ENCODE measurements at places on chromosomes 5 and 9.
A peak's percentile ranks its signal among the peaks of the same experiment; 100 is the strongest.

GRCh38 chr5:173997331-173997730, 8.4 kb downstream of the C5orf47 start:
- DNase-seq = peak; percentile 22

DNA sequence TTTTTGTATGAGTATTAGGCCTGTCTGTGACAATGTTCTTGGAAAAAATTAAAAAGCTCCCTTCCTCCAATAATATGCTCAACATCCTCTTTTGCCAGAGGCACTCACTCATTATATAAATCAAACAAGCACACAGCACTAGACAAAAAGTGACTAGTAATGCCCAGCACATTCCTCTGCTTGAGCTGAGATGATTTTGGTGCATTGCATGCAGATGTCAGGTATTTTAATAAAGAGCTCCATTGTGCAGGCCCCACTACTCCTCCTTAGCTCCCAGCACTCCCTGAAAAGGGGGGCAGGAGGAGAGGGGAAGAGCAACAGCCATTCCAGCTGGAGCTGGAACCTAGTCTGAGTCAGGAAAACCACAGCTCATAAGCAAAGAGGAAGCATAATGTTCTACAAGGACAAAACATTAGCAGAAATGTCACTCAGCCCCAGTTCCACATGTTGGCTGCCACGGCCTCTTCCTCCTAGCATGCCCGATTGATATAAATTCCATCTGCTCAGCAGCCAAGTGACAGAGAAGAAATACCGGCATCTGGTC, 348.5 kb downstream of the BNC2 start:
- DNase-seq = no peak

DNA sequence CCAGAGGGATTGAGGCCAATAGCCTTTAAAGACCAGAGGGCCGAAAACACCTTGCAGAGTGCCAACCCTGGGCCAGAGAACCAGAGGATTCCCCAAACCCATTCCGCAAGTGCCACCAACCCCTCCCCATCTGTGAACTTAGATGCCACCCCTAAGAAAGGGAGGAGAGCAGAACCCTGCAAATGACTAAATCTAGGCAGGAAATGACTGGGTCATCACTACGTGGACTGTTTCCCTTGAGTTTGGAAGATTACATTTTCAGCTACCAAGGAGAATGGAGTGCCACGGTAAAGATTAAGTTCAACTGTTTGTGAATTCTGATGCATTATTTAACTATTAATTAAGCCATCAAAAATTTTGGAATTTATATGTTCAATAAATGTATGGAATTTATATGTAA, 142.8 kb downstream of the ENC1 start:
- no peak for DNase-seq

DNA sequence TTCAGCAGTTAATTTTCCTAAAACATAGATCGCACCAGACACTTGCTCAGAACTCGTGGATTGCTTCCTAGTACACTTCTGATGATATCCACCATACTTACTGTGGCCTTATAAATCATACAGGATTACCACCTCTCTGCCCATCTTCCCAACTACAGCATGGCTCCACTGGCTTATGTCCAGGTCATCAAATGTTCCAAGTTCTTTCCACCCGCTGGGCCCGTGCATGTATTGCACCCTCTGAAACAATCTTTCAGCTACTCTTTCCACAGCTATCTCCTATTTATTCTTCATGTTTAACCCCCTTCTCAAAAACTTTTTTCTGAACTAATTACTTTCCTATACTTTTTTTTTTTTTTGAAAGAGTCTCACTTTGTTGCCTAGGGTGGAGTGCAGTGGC, 18.5 kb downstream of the FBXW2 start:
- DNase-seq = no peak

GRCh38 chr5:29701600-29701999, 1491.9 kb upstream of the CDH6 start:
- no peak for DNase-seq

DNA sequence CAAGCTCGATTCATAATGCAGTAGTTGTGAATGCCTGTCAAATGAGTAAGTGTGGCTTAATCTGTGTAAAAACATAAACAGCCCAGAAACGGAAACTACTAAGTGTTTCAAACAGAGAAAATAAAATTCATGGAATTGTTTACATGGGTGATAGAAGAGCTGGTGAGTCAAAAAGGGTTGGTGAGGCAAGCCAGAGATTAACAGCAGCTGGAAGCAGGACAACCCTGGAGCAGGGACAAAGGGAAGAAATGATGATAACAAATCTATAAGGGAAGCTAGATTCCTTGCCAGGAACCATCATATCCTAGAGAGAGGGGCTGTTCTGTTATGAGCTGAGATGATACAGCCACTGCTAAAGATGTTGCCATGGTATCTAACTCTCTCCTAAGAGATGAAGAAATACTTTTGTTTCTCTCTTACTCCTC, 18.0 kb upstream of the PRR16 start:
- DNase-seq = peak; percentile 68

GRCh38 chr9:93576258-93577077, at the start of gene PHF2:
Gene PHF2 (plus strand): TSS chr9:93576584. CDS start chr9:93576774, 190 bp downstream.
- DNase-seq = peak; percentile 56

- no peak for DNase-seq
Measured at GRCh38 chr5:54516051-54516655, 1.4 kb upstream of the SNX18 start.

DNA sequence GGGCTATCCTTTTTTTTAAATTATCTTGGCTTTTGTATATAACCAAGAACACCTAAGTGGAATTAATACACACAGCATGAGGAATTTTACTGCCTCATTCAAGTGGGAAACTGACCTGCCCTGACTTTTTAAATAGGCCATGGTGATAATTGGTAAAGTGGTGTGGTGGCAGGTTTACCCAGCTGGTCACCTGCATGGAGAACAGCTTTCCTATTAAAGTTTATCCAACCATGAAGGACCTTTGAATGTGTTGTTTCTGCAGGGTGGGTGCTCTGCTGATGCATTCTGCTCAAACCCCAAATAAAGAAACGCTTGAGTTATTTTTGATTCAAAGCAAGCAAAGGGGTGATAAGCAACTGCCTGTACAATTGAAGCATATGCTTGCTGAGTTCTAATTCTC, 261.0 kb upstream of the GRIN3A start:
- DNase-seq = peak; percentile 65

DNA sequence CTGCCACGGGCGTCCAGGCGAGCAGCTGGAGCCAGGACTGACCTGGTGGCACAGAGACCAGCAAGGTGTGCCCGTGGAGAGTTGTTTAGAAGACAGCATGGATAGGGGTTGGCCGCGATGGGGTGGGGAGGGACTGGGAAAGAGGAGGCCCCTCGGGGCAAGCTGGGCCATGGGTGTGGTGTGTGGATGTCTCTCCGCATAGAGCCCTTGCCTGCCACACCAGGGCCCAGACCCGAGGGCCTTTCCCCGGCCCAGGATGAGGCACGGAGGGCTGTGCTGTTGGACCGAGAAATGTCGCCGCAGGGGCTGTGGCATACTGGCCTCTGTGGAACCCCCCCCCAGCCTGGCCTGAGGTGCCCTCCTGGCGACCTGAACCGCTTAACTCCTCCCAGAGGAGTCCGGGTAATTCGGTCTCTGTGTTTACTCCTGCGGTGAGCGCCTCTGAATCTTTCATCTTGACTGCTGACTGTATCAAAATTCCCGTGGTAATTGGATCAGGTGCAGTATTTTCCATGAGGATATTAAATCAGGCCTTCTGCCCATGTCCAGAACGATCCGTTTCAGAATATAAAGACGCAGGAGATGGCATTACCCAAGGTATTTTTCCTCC, 22.5 kb upstream of the LAMC3 start:
- no peak for DNase-seq

- peak; percentile 41 for DNase-seq
Measured at GRCh38 chr5:52878656-52879055, 90.9 kb downstream of the ITGA1 start.

- peak; percentile 78 for DNase-seq
Measured at GRCh38 chr5:131265311-131265803, 1.5 kb downstream of the CDC42SE2 start.

DNA sequence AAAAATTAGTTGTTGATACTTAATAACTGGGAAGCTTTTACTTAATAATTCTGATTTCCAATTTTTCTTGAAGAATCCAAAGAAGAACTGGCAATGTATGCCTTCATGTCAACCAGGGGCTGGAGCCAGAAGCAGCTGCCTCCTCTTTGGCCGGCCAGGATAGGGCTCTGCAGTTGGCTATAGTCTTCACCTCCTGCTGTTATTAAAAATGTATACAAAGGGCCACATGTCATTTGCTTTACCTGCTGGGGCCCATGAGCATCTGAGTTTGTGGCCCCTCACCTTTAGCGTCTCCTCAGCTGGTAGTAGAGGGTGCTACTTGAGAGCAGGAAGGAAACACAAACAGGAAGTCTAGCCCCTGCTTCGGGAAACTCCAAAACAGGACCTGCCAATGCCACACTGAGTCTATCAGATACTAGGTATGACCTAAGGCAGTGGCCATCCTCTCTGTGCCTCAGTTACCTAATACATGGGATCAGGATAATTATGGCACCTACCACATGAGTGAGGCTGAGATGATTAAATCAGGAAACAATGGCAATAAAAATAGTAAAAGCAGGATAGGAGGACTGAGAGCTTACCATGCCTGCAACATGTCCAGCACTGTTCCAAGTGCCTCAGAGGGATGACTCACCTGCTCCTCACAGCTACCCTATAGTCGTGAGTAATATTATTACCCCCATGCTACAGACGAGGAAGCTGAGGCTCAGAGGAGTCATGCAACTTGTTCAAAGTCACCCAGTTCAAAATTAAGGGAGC, 21.3 kb downstream of the CCDC69 start:
- DNase-seq = peak; percentile 44

DNA sequence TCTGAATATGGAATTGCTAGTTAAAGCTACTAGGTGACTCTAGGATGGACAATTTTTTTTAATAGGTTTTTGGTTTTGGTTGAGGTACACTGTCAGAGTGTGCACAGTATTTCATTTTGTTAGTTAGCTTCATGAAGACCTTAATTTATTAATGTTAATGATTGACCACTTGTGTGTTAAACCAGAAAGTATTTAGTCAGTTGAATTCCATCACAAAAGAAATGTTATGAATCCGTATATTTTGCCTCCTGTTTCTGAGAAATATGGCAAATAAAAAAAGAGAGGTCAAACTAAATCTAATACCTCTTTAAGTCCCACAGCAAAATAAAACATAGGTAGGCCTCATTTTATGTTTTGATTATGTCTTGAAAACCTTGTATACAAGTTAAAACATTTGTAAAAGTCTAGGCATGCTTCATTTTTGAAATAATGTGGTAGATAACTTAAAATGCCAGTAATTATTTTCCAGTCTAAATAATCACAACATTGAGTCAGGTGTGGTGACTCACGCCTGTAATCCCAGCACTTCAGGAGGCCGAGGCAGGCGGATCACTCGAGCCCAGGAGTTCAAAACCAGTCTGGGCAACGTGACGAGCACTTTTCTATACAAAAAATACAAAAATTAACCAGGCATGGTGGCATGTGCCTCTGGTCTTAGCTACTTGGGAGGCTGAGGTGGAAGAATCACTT, 50.8 kb downstream of the ITGA1 start:
- DNase-seq = no peak

DNA sequence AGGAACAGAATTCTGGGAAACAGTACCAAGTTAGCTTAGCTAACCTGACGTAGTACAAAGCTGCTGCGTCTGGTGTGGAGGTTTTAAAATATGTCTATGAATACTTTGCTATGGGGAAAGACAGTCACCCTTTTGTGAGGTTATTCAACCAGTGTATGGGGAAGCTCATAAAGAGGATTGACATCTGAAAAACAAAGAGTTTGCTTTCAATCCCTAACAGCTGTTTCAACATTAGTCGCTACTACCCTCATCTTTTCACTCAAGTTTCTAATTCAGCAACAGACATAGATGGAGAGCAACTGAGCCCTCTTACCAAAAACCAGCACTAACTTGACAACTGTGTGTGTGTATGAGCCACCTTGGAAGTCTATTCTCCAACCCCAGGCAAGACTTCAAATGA, 7.8 kb upstream of the MSANTD3 start:
- DNase-seq = no peak

- no peak for DNase-seq
Measured at GRCh38 chr9:95280745-95281144, 36.8 kb downstream of the FANCC start.

- DNase-seq = peak; percentile 54
Measured at GRCh38 chr5:107337281-107337680, 333.5 kb downstream of the EFNA5 start.

GRCh38 chr9:13823026-13823425, 490.9 kb downstream of the NFIB start:
- no peak for DNase-seq

GRCh38 chr9:134683714-134684374, 42.2 kb downstream of the COL5A1 start:
- no peak for DNase-seq

DNA sequence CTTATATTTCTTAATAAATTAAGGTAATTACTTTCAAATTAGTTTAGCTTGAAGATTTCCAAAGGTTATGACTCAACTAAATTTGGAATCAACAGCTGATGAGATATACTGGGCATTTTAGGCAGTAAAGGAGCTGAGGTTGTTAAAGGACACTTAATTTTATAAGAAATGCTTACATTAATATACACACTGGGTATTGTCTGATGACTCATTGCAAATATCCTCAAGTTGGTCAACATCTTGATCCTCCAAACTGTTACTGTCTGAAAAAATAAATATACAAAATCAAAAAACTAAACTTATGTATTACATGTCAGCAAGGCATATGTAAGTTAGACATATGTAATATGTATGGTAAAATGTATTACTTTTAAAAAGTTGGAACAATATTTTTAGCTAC, 3.4 kb downstream of the GFM2 start:
- DNase-seq = no peak

GRCh38 chr9:1880038-1880565, 135.0 kb upstream of the SMARCA2 start:
- DNase-seq = no peak

DNA sequence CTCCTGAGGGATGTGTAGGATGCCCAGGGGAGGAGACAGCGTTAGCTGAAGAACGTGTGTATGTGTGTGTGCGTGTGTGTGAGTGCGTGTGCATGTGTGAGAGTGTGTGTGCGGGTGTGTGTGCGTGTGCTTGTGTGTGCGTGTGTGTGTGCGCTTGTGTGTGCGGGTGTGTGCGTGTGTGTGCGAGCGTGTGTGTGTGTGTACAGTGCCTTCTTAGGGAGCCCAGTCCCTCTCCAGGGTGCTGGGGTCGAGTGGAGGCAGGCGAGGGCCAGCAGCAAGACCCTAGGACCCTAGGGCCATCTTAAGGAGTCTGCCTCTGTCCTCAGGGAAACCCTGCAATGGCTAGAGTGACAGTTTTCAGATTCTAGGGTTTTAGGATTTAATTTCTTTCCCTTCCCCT, 26.0 kb upstream of the STXBP1 start:
- no peak for DNase-seq

Data from DMS53 (cell line).